ENCODE measurements at places on chromosomes 6 and 20.

GRCh38 chr6:25436760-25437159, 157.6 kb downstream of the CARMIL1 start:
- peaks cover 5% of the 10 kb centered on the region for H3K4me1 ChIP-seq
- H3K27me3 ChIP-seq: no peaks in the 10 kb centered on the region
- DNase-seq: no peak
- H3K27ac ChIP-seq: no peak overlapping the region

DNA sequence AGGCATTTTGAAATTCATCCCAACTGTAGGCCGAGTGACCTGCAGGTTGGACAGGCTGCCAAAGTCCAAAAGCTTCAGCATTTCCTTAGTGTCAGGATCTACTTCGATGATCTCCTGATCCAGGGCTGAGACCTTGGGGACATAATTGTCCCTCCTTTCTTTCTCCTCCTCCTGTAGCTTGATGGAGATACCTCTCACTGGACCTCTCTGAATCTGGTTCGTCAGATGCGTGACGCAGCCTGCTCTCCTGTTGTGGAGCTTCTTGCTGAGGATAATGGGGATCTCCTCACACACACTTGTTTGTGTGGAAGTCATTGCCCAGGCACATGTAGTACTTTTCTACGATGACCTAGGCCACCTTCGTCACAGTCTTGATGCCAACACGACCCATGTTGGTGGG, 1.5 kb upstream of the MAS1L start:
- peaks cover 26% of the 10 kb centered on the region for H3K27me3 ChIP-seq
- no peak overlapping the region for H3K27ac ChIP-seq
- no peaks in the 10 kb centered on the region for H3K36me3 ChIP-seq

DNA sequence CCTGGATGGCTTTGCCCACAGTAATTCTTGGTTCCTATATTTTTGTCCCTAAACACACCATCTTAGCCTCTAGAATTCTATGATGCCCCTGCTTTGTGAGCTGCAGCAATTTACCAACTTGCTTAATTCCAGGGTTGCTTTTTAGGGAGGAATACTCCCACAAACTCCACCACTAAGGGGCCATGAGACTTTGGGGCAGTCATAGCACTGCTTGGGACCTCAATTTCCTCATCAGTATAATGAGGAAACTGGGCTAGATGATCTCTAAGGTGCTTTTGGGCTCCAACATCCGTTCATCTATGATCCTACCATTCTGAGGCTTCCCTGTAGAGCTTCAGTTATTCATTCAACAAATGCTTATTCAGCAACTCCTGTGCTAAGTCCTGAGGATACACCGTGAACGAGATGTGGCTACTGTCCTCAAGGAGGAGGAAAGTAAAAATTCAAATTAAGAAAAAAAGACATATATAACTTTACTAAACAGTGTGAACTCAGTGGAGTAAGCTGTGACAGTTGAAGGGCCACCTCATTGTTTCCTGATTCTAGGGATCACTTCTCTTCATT, 75.3 kb downstream of the PRDM1 start:
- no peak for DNase-seq
- no peak overlapping the region for H3K4me3 ChIP-seq
- H3K27me3 ChIP-seq: no peaks in the 10 kb centered on the region
- H3K4me1 ChIP-seq: no peaks in the 10 kb centered on the region
- no peaks in the 10 kb centered on the region for H3K36me3 ChIP-seq

- peaks cover 5% of the 10 kb centered on the region for H3K36me3 ChIP-seq
- no peak overlapping the region for H3K27ac ChIP-seq
- no peaks in the 10 kb centered on the region for H3K27me3 ChIP-seq
These were observed 49.2 kb downstream of the CDKAL1 start for GRCh38 chr6:20583444-20583800.

DNA sequence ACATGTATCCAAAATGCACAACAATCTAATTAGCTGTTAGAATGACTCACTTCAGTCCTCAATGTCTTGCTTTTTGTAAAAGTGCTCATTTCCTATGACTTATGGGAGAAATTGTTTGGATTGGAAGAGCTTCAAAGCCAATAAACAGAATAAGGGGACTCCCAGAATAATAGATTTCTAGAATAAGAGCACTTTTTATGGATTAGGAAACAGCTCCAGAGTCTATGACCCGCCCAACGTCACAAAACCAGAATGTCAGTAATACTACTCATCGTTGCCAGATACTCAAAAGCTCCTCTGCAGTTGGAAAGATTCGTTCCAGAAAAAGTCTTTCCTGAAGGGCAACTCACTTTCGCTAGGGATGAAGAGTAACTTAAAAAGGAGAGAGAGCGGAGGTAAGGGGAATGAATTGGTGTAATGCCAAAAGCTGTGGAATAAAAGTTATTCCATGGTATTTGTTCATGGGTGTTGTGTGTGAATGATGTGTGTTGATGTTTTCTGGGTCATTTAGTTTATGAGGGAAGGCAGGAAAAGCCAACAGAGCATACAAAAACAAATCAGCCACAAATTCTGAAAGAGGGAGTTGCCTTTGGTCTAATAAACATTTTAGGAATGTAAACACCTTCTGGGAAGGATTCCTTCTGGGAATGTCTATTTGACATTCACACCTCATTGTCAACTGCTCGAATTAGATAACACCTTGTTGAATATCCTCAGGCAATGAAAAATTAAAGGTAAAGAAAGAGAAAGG, 64.6 kb downstream of the SYNE1 start:
- no peaks in the 10 kb centered on the region for H3K4me1 ChIP-seq
- H3K36me3 ChIP-seq: no peaks in the 10 kb centered on the region
- no peaks in the 10 kb centered on the region for H3K27me3 ChIP-seq
- H3K4me3 ChIP-seq: no peak overlapping the region

Measured in T-cell (primary cell).